ENCODE measurements at places on chromosomes 3 and 15. TPM values are rescaled to one million over a fixed set of nuclear protein-coding genes. Genes with fewer than 3 reads are reported as not detected.

Gene TMOD2
- 2.2 TPM for total RNA-seq

Gene DIS3L
- 21.3 TPM for total RNA-seq

Gene COL6A6
- not detected for total RNA-seq

Gene TGM4
- not detected for total RNA-seq

GRCh38 chr15:58546635-58547627, 115.1 kb downstream of the LIPC start:
- peak; percentile 94 for DNase-seq

- DNase-seq: no peak
These were observed 32.1 kb downstream of the SCAP start for GRCh38 chr3:47443611-47443995.

GRCh38 chr15:35023804-35024203, 35.7 kb upstream of the ZNF770 start:
- peak; percentile 18 for DNase-seq

- DNase-seq: no peak
These were observed 50.9 kb downstream of the RGMA start for GRCh38 chr15:93037820-93038705.

GRCh38 chr15:84772031-84772430, 23.6 kb downstream of the ZNF592 start:
- DNase-seq: no peak

Measured in HT1080 (cell line).